ENCODE measurements at places on chromosomes 5 and 9.

DNA sequence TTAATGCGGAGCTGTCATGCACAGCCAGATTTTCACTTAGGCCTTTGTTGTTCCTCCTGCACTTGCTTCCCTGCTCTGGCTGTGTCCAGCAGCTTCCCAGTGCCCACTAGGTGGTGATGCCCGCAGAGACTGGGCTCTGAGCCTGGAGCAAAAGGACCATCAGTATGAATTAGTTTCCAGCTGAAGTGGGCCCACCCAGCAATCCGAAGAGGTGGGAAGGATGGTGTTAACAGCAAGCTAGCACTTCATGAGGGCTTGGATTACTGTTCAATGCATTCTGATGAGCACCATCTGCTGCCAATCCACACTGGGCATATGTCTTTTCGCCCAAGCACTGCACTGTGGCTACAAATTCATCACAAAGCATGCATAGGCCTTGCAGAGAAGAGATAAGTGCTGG lies 459.1 kb downstream of the SPOCK1 start:
- DNase-seq = no peak

DNA sequence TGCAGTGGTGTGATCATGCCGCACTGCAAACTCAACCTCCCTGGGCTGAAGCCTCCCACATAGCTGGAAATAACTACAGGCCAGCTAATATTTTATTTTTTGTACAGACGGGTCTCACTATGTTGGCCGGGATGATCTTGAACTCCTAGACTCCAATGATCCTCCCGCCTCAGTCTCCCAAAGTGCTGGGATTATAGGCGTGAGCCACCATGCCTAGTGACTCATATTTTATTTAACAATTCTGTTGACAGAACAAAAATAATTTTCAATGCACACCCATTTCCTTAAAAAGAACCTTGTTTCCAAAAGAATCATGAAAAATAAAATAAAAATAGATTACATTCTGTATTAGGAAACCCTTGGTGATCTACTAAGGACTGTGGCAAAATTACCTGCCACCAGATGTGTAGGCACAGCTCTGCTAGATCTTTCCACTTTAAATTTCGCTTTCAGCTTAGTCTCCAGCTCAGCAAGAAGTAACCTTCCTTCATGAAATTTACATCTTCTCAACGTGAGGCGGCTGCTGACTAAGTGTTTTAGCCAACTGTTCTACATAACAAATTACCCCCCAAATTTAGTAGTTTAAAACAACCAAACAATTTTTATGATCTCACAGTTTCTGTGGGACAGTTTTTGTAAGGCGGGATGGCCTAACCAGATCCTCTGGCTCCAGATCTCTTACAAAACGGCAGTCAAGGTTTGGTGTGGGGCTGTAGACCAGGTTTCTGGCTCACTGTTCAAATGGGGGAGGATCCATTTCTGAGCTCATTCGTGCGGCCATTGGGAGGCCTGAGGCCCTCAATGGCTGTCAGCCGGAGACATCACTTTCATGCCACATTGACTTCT lies 32.6 kb upstream of the GOLPH3 start:
- DNase-seq = no peak

- no peak for DNase-seq
Observed at GRCh38 chr5:100161868-100162267, 373.3 kb upstream of the FAM174A start.

- no peak for DNase-seq
Observed at GRCh38 chr9:112541685-112542084, 55.1 kb downstream of the KIAA1958 start.

DNA sequence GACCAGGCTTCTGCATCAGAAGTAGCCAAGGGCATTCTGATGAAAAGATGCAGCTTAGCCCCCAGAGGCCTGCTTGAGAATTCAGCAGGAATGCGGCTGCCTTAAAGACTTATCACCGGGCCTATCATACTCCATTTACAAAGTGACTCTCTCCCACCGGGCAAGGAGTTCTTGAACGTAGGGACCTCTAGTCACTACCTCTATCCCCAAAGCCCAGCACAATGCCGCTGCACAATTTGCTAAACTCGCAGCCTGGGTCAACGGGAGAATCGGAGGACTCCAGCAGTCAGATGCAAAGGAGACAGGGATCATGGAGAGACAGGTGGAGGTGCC lies 661 bp downstream of the PDCL start:
- DNase-seq = no peak

DNA sequence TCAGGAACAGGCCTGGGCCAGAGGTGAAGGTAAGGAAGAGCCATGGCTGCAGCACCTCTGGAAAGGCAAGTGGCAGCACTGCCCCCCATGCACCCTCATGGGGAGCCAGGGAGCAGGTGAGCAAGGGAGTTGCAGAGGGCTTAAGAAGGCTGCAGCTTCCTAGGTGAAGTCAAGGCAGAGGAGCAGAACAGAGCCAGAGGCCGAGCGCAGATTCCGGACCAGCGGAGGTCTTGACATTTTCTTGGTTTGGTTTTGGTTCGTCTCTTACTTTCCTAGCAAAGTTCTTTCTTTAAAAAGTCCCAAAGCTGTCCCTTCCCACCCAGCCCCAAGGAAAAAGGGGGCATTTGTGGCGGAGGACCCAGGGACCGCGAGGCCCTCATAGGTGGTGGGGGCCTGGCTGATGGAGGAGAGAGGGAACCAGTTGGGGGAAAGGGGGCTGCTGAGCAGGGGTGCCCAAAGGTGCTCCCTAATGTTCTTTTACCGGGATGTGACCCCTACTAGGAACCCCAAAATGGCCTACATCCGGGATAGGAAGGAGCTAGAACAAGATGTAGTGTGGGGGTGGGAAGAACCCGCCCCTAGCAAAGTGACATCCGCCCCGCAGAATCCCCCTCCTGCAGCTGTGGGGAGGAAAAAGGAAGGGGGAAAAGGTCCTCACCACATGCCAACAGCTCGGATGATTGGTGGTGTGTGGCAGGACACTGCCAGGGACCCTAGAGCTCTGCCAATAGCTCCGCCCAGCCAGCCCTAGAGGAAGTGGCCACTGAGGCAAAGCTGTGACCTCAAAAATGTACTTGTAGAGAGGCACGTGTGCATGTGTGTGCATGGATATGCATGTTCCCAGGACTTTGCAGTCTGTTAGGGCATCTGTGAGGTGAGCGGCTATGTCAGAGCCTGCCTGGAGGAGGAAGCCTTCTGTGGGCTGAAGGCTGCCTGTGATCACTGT lies 914 bp upstream of the CD72 start:
- DNase-seq = no peak

GRCh38 chr5:180090769-180091546 lies 19.4 kb upstream of the RNF130 start:
- DNase-seq = no peak

DNA sequence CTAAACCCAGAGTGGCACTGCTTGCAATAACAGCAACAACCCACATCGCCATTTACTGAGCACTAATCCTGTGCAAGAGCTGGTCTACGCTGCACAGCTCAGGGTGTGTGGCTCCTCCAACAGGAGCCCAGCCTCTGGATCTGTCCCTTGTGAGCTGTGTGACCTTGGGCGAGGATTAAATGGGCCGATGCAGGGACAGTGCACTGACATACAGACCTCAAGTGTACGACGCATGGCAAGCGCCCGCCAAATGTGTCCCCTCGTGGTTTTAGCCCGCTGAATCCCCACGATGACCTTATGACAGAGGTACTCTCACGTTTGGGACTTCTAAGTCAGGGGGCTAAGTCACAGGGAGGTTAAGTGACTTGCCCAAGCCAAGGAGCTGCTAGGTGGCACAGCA lies 130.3 kb upstream of the RAPGEF1 start:
- DNase-seq = no peak

GRCh38 chr9:13322828-13323550 lies 43.5 kb upstream of the MPDZ start:
- DNase-seq = no peak

- no peak for DNase-seq
Observed at GRCh38 chr5:8861764-8862163, 684.1 kb downstream of the SEMA5A start.

DNA sequence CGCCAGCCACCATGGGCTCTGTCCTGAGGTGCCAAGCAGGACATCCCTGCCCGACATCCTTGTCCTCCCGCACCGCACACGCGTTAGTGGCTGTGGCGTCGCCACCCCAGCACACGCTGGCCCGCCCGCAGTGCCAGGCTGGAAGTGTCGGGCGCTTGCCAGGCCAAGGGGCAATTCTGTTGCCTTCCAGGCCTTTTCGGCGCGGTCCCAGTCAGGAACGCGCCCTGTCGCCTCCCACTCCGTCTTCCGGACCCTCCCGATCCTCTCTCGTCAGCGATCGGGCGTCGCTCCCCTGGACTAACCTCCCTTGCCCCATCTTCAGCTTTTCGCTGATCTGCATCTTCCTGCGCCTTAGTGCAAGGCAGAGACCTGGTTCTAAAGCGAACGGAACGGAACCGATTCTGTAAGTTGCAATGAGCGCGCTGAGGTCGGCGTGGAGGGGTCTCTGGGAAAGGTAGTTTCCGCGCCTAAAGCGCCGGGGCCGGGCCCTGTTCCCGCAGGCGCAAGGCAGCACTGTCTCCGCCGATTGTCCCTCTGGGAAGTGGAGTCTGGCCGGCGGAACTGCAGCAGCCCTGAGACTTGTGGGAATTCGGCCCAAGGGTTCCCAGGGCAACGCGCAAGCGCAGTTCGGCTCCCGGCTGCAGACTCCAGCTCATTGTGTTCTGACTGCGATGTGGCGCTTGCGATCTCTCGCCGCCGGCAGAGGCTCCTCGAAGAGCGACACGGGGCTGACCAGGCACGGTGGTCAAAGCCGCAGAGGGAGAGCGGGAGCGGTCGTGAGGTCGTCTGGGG lies at the start of gene ZNF454:
ZNF454 (plus strand) TSS at position 630 of the 792 bp plus-strand sequence. CDS start 1,594 bp downstream, outside the sequence.
- DNase-seq = no peak

DNA sequence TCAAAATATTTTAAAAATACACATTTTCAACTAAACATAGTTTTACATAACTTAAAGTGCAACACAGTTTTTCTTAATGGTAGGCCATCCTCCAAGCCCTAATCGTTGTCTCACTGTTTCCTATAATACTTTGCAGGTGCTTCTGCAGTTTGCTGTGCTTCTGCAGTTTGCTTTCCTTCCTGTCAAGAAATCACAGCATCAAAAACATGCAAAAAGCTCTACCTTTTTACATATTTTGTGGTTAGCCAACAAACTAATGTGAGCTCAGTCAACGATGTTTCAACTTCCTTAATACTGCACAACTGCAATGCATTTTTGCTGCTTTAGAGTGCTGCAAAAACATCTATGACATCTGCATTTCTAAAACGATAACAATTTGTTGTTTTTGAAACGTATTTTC lies 25.2 kb downstream of the EMB start:
- DNase-seq = no peak

DNA sequence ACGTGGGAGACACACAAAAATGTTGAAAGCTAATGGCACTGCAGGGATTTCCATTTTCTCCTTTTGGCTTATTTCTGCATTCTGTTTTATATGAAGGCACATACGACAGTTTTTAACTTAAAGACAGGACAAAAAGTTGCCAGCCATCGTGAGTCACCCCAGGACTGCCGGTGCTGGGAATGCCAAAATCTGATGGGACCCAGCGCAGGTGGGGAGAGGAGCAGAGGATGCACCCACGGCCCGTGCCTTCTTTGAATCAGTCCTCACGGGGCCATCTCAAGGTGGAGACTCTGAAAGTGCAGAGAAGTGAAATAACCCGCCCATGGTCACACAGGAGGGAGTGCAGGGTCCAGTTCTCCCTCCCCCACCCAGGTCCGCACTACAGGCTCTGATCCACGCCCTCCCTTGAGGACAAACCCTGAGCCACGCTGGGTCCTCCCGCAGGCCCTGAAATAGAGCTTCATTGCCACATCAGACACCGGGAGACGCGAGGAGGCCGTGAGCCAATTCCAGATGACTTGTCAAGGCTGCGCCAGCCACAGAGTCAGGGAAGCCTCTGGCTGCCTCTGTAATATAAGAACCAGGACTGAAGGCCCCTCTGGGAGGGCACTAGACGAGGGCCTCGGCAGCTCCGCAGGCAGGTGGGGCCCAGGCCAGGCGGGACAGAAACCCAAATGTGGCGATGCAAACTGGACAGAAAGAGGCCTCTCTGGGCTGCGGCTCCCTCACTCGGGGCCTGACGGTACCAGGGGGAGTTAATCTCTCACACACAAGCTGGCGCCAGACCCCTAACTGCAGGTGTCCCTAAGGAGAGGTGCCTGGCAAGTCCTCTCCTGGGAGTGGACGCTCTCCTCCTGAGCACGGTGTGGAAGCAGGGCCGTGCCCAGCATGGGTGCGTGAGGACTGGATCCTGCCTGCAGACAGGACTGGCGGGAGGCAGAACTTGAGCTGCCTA lies 22.9 kb downstream of the ADAMTS2 start:
- no peak for DNase-seq

DNA sequence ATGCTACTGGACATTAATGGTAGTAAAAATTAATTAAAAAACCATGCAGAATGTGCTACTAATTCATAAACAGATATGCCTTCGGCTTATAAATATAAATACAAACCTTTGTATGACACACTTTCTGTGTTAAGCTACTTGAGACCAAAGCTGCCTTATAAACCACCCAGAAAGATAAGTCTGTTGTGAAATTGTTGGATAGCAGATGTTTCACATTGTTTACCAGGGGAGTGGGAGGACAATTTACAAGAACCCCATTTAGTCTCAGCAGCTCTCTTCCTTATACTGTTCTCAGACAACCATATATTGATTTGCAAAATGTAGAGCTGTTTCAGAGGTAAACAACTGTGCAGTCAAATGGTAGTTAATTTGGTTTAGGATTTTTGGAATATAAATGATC lies 524.4 kb downstream of the PRR16 start:
- no peak for DNase-seq

DNA sequence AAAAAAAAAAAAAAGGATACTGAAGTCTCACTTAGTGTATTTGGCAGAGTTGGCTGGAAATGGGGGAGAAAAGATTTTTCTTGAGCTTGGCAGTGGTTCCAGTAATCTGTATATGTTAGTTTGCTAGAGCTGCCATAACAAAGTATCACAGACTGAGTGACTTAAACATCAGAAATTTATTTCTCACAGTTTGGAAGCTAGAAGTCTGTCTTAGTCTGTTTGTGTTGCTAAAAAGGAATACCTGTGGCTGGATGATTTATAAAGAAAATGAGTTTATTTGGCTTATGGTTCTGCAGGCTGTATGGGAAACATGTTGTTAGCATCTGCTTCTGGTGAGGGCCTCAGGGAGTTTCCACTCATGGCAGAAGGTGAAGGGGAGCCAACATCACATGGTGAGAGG lies 89.6 kb upstream of the CEP78 start:
- DNase-seq = no peak

GRCh38 chr9:5563886-5564285 lies 53.6 kb downstream of the PDCD1LG2 start:
- no peak for DNase-seq

DNA sequence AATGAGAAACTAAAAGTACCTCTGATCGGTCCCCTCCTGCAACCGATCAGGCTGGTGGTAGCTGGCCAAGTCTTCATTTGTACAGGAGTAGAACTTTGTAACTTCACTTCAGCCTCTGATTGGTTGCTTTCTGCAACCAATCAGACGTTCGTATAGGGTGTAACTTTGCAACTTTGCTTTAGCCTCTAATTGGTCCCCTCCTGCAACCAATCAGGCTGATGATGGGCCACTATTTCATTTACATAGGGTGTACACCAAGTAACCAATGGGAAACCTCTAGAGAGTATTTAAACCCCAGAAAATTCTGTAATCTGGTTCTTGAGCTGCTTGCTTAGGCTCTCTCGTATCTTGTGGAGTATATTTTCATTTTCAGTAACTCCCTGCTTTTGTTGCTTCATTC lies 445.5 kb downstream of the MED10 start:
- DNase-seq = no peak
